ENCODE measurements at places on chromosomes 4 and X. TPM values are rescaled to one million over a fixed set of nuclear protein-coding genes. Genes with fewer than 3 reads are reported as not detected.
A peak's percentile ranks its signal among the peaks of the same experiment; 100 is the strongest.

DNA sequence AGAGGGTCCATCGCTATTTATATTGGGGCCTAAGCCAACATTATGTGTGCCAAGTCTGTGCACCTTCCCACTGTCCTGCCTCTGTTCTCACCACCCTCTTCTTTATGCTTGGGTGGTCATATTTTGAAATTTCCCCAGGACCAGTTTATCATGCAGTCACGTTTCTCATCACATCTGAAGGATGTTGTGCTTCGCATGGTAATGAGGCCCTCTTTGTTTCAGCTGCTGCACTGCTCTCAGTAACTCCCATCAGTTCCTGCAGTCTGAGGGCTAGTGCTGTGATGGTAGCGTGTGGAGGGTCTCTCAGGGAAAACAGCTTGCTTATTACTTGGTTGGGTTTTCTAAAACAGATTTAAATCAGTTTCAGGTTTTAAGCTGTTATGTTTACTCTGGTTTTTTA lies 288.0 kb downstream of the AFF2 start:
- DNase-seq: no peak

GRCh38 chrX:153444333-153445011 lies 1.4 kb downstream of the TREX2 start:
- no peak for DNase-seq

DNA sequence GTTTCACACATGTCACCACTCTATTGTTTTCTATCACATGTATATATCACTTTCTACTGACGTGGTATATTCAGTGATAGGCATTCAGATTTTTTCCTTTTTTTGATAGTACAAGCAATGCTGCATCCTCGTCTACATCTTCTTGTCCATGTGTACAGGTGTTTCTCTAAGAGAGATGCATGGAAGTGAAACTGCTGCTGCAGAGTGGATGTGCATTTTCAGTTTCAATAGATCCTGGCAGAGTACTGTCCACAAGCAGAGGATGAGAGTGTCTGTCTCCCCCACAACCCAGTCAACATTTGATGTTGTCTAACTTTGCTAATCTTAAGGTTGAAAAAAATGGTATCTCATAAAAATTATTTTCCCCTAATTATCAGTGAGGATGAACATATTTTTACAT lies 194.0 kb upstream of the CASK start:
- DNase-seq: no peak

DNA sequence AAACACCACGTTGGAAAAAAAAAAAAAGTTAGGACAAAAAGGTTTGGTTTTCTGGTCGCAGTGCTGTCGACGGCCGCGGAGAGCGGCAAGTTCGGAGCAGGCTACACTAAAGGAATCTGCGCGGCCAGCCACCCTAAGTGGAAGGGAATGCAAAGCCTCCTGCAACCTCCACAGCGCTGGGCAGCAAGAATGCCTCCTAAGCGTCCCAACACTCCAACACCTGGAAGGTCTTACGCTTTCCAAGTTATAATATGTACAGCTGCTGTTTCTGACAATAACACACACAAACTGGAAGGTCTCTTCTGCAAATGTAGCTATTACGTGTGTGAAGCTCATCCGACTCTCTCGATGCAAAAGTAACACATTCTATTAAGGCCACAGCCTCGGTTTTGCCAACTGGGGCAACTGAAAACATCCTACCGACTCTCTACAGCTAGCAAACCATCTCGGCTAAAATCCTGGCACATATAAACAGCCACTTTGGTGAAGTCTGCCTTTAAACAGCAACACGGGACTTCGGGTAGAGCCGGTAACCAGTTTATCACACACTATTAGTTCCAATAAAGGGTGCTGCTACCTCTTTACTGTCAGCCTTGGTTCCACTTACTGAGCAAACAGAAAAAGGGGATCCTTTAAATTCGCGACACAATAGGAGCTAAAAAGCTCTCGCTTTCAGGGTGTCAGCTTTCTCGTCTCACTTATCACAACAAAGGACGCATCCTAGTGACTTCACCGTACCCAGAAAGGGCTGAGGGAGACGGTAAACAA lies 895 bp downstream of the SMIM14 start:
- DNase-seq: peak; percentile 86

GRCh38 chr4:169269916-169270809 lies 593 bp downstream of the SH3RF1 start:
- peak; percentile 37 for DNase-seq

- DNase-seq: no peak
Observed at GRCh38 chr4:81449015-81449414, 22.7 kb downstream of the RASGEF1B start.

DNA sequence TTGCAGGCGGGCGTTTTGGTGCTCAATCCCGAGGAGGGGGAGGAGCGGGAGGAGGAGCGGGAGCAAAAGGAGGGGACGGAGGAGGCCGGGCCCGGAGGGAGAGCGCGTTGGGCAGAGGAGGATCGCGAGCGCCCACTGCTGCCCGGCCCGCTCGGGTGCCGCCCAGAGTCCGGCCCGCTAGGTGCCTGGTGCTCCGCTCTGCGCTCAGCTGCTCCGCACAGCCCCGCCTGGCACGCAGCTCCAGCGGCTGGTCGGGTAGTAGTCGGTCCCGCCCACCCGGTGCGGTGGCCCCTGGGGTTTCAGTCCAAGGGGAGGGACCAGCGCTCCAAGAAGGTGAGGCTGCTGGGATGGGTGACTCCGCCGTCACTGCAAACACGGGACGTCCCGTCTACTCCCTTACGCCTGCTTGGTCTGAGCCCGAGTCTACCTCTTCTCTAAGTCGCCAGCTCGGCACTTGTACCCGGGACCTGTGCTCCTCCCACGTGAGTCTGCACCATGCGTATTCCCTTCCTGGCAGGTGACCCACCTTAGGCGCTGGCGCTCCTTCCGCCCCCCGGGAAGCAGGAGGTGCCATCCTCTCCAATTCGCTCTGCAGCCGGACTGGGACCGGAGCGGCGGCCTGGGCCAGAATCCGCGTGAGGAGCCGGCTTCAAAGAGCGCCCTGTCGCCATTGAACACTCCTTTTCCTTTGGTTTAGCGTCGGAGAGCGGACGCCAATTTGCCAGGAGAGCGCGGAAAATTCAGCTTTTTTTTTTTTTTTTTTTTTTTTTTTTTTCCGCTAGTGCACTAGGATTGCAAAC lies 405 bp upstream of the HS3ST1 start:
- DNase-seq: peak; percentile 89

DNA sequence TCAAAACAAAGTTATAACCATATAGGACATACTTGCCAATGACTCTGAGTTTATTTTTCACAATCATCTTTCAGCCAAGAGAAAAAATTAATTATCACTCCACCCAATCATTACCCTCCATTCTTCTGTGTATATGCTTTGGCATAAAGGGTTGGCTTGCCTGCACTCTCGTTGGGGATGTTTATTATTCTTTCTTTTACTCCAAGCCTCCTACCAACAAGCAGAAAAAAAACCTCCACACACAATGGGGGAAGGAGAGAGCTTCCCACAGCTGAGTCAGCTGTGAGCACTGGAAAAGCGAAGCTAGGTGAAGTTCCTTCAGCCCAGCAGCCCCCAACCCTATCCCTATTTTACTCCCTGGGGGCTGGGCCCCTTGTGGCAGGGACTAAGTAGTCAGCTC lies 1.5 kb downstream of the OPHN1 start:
- DNase-seq: no peak

GRCh38 chr4:146916479-146917076 lies 29.1 kb downstream of the TTC29 start:
- no peak for DNase-seq

DNA sequence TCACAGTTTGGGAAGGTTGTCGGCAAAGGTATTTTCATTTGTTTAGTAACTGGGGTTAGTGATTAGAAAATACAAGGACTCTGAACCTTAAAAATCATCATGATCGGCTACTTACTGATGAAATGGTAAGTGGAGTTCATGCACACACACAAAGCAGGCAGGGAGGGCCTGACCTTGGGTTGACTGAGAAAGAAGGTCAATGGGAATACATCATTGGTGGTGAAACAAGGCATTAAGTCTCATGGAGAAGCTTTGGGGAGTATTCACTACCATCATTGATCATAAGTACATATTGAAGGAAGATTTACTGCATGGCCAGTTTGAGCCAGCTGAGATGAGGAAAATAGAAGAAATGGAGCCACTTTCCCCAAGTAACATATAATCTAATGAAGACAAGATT lies 74.4 kb downstream of the LUZP4 start:
- DNase-seq: no peak

DNA sequence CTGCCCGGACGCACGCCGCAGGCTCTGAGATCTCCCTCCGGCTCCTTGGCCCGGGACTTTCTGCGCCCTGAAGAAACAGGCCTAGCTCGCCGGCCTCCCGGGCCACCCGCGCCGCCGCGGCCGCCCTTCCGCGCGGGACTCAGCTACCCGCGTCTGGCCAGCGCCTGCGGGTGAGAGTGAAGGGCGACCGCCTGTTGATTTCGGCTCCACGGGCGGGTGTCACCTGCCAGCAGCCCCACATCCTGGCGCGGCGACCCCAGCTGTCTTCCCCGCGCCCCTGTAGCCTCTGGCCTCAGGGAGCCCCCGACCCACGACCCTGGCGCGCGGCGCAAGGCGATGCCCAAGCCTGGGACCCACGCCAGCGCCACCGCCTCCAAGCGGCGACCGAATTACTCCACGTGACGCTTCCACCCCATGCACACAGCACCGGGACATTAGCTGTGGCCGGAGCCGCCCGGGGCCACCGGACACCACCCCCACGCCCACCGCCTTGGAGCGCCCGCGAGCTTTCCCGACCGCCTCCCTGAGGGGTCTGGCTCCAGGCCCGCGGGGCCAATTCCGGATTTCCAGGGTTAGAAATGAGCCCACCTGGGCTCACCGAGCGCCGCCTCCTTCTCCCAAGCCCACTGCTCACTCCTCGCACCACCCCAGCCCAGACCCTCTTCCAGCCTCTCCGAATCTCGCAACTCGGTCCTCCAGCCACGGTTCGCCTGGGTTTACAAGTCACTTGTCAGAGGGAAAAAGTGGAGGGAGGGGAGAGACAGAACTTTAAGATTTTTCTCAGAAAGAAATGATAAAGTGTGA lies 10.2 kb downstream of the ARX start:
- no peak for DNase-seq

- no peak for DNase-seq
Observed at GRCh38 chr4:77510367-77510766, 95.3 kb upstream of the CXCL13 start.

DNA sequence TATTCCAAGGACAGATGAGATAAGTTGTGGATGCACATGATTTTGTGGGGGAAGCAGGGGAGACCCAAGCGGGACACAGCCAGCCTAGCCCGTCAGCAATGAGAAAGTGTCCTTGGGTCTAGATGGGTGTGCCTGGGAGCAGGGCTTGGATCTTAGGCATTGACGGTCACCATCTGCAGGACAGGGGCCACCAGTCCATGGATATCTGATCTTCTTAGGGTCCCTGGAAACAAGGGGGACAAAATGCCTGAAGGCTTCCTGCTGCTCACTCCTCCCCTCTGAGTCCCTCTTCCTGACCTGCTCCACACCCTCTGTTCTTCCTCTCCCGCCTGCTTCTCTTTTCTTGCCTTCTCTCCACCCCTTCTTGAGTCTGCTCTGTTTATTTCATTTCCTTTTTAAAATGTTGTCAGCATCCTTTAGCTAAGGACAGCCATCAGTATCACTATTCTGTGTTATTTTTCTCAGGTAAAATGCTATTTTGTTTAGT lies 298.4 kb downstream of the RAPGEF2 start:
- DNase-seq: no peak

- DNase-seq: no peak
Observed at GRCh38 chr4:89158884-89159503, 47.7 kb downstream of the TIGD2 start.

DNA sequence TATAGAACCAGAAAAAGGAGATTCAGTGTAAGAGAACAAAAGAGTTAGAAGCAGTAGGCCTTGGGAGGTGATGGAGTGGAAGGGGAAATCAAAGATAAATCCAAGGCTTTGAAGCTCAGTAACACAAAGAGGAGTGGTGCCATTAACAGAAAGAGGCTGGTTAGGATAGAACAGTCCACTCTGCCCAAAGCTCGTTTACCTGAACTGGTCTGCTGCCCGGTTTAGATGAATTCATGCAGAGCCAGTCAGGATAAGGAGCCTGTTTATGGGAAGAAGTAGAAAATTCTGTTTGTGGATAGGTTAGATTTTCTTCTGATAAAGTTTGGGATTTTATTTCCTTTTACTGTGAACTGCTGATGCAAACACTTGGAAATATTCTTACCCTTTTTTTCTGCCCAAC lies 80.6 kb downstream of the HMGB2 start:
- DNase-seq: no peak

GRCh38 chr4:83809581-83809980 lies 273.7 kb downstream of the GPAT3 start:
- no peak for DNase-seq

- DNase-seq: no peak
Observed at GRCh38 chr4:157221895-157222770, 1.6 kb downstream of the GRIA2 start.

DNA sequence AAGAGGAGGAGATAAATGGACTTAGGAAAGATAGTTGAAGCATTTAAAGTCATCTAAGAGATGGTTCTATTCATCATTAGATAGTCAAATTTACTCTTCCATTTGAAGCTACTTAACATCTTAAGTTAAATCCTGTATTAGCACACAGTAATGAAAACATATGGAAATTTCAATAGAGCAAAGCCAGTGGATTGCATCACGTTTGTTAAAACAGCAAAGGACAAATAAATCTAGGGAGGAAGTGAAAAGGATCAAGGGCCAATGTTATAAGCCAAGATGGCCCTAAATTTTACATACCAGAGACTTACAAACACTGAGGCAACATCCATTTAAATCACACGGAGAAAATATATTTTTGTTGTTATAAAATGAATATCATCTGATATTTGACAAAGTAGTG lies 602.8 kb downstream of the INPP4B start:
- no peak for DNase-seq

GRCh38 chr4:104330125-104330905 lies 164.4 kb downstream of the CXXC4 start:
- DNase-seq: no peak

GRCh38 chr4:8437281-8437680 lies 3.2 kb downstream of the ACOX3 start:
- DNase-seq: no peak

DNA sequence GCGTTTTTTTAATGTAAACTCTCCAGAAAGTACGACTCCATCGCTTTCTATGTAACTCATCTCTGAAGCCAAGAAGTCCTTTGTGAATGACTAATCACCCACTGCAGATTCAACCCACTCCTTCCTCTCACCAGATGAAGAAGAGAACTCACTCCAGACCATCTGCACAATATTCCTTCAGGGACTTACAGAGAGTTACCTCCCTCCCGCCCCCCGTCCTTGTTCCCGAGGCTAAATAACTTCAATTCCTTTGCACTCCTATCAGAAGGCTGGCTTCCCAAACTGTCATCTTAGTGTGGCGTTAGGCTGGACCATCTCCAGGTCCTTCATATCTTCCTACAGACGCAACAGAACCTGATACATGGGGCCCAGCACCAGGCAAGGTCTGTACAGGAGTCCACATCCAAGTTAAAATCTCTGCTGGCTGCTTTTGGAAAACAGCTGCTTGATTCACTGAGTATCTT lies 82.4 kb downstream of the AFAP1 start:
- no peak for DNase-seq

- DNase-seq: no peak
Observed at GRCh38 chr4:79831119-79831528, 241.9 kb downstream of the ANTXR2 start.

The SH3D19 gene
- total RNA-seq: 84.6 TPM

The MEPE gene
- not detected for total RNA-seq

The TEX11 gene
- not detected for total RNA-seq

The DIPK2B gene
- 9.2 TPM for total RNA-seq

The TLL1 gene
- total RNA-seq: 1.4 TPM

The ADH7 gene
- 1.4 TPM for total RNA-seq

The TIGD4 gene
- 0.39 TPM for total RNA-seq

All from left lung (tissue), 14 donors.